Left renal cortex interstitium (tissue), 4 donors: ENCODE measurements at places on chromosomes 1 and 21. TPM values are rescaled to one million over a fixed set of nuclear protein-coding genes. Genes with fewer than 3 reads are reported as not detected.

GRCh38 chr1:68339505-68339904 lies 107.2 kb upstream of the WLS start:
- no peak for DNase-seq

DNA sequence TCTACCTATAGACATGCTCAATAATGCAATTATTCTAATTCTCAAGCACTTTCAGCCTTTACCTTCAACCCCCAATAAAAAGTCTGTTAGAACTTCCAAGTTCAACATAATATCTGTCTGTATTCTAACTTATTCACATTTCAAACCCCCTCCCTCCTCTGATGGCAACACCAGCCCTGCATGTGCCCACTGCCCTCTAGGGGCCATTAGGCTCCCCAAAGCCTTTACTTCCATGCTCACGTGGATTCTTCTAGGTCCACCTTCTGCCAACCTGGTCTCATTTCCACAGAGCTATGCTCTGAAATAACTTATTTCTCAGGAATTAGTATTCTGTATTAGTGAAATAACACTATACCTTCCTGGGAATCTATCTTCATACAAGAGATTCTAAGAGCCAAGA lies 22.2 kb upstream of the KPRP start:
- no peak for DNase-seq

- no peak for DNase-seq
These were observed 2.0 kb downstream of the SRSF4 start for GRCh38 chr1:29179641-29180184.

GRCh38 chr1:232743999-232744398 lies 61.2 kb upstream of the MAP10 start:
- no peak for DNase-seq

- no peak for DNase-seq
These were observed 215.7 kb upstream of the IRF2BP2 start for GRCh38 chr1:234825498-234826165.

DNA sequence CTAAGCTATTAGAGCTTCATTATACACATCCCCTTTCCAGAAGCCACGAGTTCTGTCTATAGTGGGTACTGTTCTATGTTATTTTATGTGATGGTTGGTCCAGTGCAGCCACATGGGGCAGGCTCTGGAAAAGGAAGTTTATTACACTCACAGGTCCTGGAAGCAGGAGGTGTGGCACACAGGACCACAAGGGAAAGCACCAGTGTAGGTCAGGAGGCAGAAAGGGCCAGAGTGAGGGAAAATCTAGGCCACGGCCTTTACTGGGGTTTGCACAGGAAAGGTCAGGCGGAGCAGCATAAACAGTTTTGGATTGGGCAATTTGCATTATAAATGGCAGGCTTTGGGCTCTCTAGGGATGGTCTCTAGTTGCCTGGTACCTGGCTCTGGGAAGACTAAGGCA lies 21.8 kb upstream of the CNIH3 start:
- DNase-seq, result no peak

- DNase-seq, result no peak
These were observed 37.7 kb downstream of the KIAA0040 start for GRCh38 chr1:175154629-175155472.

DNA sequence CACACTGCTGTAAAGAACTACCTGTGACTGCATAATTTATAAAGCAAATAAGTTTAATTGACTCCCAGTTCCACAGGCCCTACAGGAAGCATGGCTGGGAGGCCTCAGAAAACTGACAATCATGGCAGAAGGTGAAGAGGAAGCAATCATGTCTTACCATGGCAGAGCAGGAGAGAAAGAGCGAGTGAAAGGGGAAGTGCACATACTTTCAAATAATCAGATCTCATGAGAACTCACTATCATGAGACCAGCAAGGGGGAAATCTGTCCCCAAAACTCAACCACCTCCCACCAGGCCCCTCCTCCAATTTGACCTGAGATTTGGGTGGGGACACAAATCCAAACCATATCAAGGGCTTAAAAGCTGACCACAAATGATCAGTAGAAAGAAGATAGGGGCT lies 493.2 kb downstream of the PTPRC start:
- DNase-seq, result no peak

DNA sequence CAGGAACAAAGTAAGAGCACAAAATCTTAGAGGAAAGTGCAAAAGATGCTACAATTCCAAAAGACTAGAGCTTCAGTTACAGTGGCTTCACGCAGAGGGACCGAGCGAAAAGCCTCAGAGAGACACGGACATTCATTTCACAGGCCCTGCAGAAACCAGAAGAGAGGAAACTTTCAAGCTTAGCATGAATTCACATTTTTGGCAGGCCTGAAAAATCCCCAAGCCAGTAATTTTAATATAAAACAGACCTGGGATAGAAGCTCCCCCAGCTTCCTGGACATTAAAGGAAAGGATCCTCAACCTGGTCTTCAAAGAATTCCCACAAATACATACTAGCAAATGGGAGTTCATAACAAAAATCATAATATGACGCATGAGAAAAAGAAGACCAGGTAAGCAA lies 66.2 kb downstream of the HSF2BP start:
- no peak for DNase-seq

DNA sequence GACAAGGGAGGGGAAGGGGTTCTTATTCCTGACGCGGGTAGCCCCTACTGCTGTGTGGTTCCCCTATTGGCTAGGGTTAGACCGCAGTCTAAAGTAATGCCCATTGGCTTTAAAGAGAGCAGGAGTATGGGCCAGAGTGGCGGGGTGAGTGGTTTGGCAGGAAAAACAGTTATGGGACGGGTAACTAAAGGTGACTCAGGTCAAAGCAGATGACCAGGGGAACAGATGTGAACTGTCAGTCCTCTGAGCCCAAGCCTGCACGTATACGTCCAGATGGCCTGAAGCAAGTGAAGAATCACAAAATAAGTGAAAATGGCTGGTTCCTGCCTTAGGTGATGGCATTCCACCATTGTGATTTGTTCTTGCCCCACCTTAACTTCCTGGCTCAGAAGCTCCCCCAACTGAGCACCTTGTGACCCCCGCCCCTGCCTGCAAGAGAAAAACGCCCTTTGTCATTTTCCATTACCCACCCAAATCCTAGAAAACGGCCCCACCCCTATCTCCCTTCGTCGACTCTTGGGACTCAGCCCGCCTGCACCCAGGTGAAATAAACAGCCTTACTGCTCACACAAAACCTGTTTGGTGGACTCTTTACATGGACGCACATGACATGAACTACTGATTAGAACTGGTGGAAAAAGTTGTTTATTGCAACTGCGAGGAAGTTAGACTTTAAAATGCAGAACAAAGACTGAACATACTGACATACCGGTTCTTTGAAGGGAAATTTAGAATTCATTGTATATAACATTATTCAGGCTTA lies 758 bp upstream of the ATAD3B start:
- no peak for DNase-seq

GRCh38 chr1:45155423-45155822 lies 51.0 kb downstream of the ZSWIM5 start:
- DNase-seq, result no peak

- no peak for DNase-seq
These were observed 42.4 kb downstream of the PDE9A start for GRCh38 chr21:42695697-42696380.

DNA sequence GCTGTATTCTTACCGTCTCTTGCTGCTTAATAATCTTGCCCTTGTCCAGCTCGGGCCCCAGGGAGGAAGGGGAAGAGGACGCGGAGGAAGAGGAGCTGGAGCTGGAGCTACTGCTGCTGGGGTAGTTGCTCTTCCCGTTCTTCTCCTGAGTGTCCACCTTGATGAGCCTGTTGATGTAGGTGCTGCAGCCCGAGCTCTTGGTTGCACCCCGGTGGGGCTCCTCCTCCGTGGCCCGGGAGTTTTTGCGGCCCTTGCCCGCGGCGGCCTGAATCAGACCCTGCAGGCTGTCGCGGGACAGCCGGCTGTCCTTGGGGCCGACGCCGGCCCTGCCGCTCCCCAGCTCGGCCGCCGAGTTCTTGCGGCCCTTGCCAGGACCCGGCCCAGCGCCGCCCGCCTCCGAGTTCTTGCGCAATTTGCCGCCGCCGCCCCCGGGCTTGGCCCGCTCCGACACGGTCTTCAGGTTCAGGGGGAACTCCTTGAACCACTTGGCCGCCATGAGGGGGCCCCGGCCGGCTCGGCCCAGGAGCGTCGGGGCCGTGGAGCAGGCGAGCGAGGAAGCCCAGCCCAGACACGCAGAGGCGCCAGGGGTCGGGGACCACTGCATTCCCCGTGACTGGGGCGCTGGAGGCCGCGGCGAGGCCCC lies 475 bp upstream of the TDRD10 start:
- DNase-seq, result no peak

DNA sequence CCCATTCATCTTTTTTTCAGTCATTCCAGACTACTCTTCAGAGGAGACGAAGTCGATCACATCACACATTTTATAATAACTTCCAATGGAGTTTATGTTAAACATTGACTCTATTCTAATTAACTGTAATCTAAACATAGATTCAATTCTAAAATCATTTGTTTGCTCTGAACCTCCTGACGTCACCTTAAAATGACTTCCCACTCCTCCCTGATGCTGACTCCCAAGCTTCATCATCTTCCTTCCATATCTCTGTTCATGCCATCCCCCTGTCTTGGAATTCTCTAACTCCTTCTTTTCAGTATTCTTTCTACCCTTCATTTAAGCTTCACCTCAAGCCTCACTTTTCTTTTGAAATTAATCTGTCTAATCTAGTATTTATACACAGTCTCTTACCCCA lies 45.1 kb upstream of the PLPPR5 start:
- DNase-seq, result no peak

- DNase-seq, result no peak
These were observed 109.5 kb downstream of the ERG start for GRCh38 chr21:38388647-38389353.

- DNase-seq, result no peak
These were observed 223.3 kb downstream of the PTPRU start for GRCh38 chr1:29459620-29459945.

Gene ATP1A1
- polyA plus RNA-seq, result 951 TPM

Gene SH2D2A
- 0.92 TPM for polyA plus RNA-seq

Gene HAPLN2
- 0.16 TPM for polyA plus RNA-seq

Gene CSF1
- polyA plus RNA-seq, result 9.3 TPM

Gene LEFTY1
- 4.3 TPM for polyA plus RNA-seq
